MV-4-11 (cell line): ENCODE measurements at places on chromosomes 2 and 18.

GRCh38 chr2:148201075-148202004 lies 180.4 kb downstream of the MBD5 start:
- DNase-seq = peak; percentile 37

DNA sequence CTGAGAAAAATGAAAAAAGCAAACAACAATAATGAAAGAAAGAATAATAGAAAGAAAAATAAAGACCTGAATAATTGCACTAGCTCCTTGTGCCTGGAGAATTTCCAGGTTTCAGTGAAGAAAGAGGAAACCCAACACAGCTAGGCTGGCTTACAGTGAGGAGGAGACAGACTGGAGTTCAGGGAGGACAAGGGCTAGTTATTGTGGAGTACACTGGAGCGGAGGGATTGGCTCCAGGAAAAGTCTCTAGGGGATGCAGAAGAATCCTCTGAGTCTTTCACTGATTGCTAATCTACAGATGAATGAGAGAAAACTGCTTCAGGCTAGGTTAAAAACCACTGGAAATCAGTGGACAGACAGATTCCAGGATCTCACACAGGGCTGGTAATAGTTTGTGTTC lies 163.6 kb upstream of the RBMS1 start:
- no peak for DNase-seq

DNA sequence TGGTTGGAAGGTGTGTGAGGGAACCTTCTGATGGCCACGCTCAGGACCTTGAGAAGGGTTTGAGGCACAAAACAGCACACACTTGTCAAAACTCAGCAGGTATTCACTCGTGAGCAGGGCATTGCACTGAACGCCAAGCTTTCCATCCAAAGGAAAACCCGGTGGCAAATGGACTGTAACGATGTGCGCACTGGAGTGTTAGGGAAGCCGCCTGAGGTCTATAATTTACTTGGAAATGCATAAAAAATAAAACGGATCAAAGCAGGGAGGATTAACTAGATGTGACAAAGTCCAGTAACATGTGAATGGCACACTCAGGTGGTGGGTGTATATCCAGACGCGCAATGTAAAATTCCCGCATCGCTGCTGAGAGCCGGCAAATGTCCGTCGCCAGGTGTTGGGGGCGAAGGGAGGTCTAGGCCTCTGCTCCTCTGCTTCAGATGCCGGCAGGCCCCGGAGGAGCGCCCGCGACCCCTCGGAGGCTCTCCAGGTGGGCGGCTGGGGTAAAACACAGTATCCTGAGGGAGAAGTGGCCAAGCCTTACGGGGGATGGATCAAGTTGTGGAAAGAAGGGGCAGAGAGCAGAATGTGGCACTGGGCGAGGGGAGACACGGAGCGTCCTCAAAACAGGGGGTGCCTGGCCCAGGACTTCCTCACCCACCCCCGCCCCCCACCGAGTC lies 15.3 kb downstream of the HES6 start:
- DNase-seq = no peak

DNA sequence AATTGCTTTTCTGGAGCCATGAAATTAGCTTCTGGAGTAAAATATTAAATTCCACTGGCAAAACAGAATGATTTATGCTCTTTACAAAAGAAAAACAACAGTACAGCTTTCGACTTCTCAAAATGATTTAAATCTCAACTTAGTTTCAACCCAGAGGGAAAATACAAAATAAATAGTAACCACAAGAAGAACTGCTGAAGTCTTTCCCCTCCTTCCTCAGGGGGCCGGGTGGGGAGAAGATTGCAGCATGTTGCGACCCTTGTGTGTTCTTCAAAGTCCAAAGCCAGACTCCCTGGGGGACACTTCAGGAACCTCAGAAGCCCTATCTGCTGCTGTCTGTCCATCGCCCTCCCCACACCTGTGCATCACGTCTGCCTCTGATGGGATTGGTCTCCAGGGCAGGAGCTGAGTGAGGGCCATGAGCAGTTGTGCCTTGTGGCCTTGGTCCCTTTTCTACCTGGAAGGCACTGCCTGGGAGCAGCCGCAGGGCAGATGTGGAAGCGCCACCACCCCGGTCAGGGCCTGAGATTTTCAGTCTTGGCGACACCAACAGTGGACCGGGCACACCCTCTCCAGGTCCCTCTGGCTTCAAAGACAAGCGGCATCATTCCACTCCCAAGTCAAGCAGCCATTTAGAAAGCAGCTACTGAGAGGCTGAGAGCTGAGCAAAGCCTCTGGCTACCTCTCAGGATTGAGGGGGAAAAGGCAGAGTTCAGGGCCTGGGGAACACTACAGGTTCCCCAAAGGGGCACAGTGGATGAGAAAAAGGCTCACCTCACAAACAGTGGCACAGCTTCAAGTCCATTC lies 210.1 kb upstream of the RAB6C start:
- no peak for DNase-seq

DNA sequence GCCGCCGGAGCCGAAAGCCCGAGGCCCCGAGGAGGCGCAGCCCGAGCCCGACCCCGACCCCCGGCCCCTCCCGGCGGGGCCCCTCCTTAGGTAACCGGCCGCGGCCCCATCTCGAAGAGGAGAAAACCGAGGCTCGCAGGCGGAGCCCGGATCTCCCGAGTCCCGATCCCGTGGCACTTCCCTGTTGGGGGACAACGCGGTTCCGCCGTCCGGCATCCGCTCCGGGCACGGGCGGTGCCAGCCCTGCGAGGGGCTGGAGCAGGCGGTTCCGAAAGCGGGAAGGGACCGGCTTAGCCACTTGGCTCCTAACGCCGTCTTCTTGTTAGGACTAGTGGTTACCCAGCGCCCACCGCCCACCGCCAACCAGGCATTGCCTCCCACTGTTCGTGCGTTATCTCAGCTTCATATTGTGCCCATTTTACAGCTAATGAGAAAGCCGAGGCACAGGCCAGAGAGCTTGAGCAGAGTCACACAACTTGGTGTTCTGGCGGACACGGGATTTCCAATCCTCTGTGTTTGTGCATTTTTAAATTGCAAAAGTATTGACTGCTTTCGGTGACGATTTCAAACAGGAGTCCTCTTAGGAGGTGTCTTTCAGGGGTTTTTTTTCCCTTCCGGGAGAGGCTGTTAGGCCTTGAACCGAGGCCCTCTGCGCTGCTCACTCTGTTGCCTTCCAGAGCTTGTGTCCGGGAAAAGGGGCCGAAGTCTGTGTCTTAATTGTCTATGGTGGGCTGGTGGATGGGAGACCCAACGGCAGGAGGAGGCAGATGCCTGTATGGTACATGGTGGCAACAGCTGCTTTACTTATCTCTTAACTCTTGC lies 562 bp downstream of the CENPA start:
- no peak for DNase-seq

DNA sequence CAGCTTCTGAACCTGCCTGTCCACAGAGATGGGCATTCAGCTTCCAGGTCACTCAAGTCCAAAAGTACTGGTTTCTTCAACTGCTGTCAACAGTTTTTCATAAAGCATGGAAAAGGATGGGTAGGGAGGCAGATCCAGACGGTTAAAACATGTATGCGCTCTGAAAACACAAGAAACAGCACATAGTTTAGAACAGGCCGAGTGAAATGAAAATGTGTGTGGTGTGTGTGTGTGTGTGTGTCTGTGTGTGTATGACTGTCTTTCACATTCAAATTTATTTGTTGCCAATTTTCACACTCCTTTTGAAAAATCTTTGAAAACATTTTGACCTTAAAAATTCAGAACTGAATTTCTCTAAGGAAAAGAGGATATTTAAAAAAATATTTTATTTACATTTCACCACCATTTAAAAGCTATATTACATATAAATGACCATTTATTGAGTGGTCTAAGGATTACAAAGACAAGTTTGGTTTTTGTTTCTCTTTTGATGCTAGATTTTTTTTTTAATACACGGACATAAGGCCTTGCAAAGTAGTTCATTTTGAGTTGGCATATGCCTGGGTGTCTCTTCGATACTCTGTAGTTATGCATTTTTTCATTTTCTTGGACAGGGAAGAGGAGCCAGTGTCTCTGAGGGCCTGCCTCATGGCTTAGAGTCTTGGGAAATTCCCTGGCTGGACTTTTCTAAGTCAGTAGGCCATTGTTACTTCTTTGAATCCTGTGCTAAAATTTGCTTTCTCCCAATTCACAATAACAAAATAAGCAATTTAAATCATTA lies 30.0 kb upstream of the STK17B start:
- no peak for DNase-seq

DNA sequence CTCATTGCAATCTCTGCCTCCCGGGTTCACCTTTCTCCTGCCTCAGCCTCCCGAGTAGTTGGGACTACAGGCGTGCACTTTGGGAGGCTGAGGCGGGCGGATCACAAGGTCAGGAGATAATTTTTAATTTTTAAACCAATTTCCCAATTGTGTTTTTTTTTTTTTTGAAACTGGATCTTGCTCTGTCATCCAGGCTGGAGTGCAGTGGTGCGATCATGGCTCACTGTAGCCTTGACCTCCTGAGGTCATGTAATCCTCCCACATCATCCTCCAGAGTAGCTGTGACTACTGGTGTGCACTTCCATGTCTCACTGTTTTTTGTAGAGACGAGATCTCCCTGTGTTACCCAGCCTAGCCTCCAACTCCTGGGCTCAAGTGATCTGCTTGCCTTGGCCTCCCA lies 49.3 kb downstream of the GLS start:
- DNase-seq = no peak

DNA sequence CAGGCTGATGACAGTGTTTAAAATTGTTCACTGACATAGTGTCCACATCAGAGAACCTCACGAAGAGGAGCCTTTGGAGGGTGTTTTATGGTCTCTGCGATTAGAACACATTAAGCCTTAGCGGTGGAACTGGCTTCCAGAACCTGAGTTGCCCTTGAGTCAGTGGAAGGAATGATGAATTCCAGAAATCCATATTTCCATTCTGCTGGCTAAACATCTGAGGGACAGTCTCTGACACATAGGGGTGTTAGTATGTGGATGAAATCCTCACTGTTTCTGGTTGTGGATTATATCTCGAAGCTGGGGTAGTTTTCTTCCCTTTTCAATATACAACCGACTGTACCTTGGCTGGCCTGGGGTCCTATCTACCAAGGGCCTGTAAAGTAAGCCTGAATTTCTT lies 4.0 kb downstream of the CASP10 start:
- DNase-seq = no peak

DNA sequence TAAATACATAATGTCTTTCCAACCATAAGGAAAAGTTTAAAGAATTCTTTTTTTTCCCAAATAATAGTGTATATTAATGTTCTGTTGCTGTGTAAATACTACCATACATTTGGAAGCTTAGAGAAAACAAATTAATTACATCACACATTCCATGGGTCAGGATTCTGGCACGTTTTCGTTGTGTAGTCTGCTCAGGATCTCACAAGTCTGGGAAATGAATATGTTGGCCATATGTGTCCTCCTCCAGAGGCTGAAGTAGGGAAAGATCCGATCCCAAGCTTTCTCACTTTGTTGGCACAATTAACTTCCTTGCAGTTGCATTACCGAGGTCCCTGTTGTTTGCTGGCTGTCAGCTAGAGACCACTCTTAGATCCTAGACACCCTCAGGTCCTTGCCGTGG lies 83.9 kb downstream of the RPRM start:
- no peak for DNase-seq

GRCh38 chr18:23885750-23886149 lies 128.8 kb upstream of the TTC39C start:
- DNase-seq = no peak

DNA sequence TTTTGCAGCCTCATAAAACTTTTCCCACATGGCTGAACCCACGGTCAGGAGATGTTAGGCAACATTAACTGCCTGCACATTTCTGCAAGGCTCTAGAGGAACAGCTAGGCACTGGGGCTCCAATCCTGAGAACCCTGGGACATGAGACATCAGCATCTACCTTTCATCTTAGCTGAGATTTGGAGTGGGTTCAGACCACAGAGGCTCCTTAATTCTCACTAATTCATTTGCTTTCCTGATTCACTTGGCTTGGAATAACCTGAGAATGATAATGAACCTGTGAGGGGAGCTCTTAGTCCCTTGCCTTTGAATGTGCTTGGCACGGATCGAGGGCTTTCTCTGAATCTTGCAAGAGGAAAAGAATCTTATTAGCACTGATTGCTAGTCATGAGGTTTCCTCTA lies 266.2 kb downstream of the FIGN start:
- DNase-seq = no peak

- DNase-seq = no peak
Measured at GRCh38 chr2:157735532-157735931, 106.9 kb upstream of the ACVR1C start.

DNA sequence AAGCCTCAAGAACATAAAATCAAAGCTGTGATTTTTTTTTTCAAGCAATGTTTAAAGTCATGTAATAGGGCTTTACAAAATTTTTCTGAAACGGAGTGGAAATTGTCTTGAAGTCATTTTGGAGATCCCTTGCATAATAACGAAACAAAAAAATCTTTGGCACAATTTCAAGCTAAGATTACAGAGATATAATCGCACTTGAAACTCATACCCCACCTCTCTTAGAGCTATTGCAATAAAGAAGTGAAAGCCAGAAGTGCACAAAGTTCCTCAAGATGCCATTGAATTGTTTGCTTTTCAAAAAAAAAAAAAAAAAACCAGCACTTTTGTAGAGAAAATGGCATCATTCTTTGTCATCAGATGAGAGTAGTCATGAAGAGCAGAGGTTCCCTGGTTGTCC lies 152.3 kb downstream of the PAX3 start:
- DNase-seq = peak; percentile 88

- no peak for DNase-seq
Measured at GRCh38 chr2:12918835-12919445, 202.2 kb downstream of the TRIB2 start.

GRCh38 chr2:216971593-216971992 lies 111.7 kb upstream of the TNP1 start:
- DNase-seq = no peak

GRCh38 chr2:102083393-102083703 lies 59.2 kb upstream of the IL1R1 start:
- no peak for DNase-seq

GRCh38 chr18:67222887-67223286 lies 293.6 kb downstream of the DSEL start:
- no peak for DNase-seq

DNA sequence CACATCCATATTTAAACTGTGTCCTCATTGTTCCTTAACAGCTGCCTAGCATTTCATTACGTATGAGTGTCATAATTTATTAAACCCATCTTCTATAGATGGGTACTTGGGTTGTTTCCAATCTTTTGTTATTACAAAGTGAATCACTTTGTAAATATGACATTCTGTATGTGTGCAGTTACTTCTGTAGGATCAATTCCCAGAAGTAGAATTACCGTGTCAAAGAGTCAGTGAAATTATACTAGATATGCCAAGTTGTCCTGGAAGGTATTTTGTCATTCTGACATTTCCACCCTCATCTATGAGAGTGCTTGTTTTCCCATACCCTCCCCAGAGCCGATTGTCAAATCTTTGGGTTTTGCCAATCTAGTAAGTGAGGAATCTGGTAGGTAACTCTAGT lies 194.5 kb upstream of the APCDD1 start:
- DNase-seq = no peak

GRCh38 chr18:80232030-80232429 lies 15.3 kb downstream of the PARD6G start:
- DNase-seq = no peak

- no peak for DNase-seq
Measured at GRCh38 chr2:141770530-141770929, 360.3 kb downstream of the LRP1B start.

DNA sequence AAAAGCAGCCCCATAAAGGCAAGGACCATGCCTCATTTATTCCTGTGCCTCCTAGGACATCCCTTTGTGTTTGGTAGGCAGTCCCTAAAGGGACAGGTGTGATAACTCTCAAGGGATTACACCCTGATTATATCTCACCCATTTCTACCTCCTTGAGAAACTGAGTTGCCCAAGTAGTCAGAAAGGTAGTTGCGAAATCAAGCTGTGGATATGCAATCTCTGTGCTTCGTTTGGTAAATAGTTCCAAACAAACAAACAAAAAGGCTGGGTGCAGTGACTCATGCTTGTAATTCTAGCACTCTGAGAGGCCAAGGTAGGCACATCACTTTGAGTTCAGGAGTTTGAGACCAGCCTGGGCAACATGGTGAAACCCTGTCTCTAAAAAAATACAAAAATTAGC lies 100.2 kb upstream of the ARL5A start:
- DNase-seq = no peak
